T-helper 1 cell (primary cell): ENCODE measurements at places on chromosomes 2 and 18.

GRCh38 chr18:2903006-2903405 is 56.2 kb downstream of the EMILIN2 start:
- DNase-seq, result no peak

DNA sequence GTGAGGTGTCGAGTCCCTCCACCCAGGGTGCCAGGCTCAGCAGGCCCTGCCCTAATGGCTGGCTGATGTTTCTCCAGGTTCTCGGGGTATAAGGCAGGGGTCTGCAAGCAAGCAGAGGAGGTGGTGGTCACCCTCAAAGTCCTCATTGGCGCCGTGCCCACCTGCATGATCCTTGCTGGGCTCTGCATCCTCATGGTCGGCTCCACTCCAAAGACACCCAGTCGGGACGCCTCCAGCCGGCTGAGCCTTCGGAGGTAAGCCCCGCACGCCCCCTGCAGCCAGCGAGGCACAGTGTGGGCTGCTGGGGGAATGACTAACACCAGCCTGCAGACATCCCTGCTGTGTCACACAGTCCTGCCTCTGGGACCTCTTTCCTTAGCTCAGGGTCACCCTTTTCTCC is 14.1 kb downstream of the MFSD2B start:
- no peak for DNase-seq

GRCh38 chr2:205115511-205115910 is 566.8 kb upstream of the NRP2 start:
- DNase-seq, result no peak

GRCh38 chr2:232388324-232388891 is 9.9 kb downstream of the ALPP start:
- no peak for DNase-seq

DNA sequence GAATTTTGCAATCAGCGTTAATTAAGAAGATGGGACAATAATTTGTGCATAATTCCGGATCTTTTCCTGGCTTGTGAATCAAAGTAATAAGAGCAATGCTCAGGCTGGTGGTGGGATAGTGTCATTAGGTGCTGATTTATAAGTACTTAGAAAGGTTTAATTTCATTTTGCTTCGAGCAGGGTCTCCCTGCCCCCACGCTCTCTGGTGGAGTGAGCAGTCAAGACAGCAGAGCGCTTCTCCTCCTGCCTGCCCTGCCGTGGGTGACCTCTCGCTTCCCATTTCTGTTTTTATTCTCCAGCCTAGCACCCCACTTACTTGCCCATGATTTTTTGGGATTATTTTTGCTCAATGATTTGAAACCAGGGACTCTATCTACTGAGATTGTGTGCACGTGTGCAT is 7.1 kb downstream of the ASB18 start:
- no peak for DNase-seq

- no peak for DNase-seq
These were observed 69.8 kb upstream of the FHL2 start for GRCh38 chr2:105468582-105469042.

DNA sequence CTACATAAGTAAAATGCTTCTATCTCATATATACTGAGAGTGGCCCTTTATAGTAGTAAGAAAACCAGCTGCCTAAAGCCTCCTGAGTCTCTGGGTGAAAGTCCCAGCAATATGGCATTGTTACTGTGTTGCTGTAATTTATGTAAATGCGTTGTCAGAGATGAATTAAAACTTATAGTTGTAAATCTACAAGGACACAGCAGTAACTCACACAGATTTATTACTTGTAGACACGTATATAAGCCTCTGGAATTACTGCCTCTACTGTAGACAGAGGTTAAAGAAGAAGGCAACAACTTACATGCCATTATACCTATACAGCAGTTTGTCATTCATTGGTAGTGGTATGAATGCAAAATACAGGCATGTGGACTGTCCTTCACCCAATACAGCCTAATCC is 169.1 kb upstream of the BOD1L2 start:
- no peak for DNase-seq

- no peak for DNase-seq
These were observed 300.0 kb downstream of the GBX2 start for GRCh38 chr2:235868224-235868623.

GRCh38 chr2:71856773-71857525 is 290.7 kb downstream of the CYP26B1 start:
- DNase-seq, result no peak

DNA sequence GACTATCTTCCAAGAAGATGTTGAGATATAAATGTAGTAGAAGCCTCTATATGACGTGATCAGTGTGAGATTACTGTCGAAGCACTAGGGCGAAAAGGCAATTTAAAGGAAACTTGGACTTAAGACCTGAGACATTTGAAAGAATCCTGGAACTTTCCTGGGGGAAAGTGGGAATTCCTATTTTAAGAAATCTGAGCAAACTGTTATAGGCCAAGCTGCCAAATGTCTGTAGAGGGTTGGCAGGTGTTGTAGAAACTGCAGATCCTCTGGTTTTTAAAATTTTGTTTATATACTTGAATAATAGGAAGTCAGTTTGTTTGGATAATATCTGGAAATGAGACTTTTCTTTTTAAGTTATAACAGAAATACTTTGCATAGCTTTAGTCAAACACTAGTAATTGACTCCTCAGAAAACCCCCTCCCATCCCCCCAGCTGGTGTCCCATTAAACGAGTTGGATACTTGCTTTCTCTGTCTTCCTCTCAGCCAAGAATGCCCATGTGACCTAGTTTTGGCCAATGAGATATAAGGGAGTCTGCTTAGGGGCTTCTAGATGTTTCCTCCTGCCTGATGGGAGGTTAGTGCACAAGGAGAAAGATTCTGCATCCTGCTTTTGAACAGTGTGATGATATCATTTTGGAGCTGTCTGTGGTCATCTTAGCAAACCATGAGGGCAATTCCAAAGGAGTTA is 61.2 kb downstream of the MOGAT1 start:
- DNase-seq, result no peak

DNA sequence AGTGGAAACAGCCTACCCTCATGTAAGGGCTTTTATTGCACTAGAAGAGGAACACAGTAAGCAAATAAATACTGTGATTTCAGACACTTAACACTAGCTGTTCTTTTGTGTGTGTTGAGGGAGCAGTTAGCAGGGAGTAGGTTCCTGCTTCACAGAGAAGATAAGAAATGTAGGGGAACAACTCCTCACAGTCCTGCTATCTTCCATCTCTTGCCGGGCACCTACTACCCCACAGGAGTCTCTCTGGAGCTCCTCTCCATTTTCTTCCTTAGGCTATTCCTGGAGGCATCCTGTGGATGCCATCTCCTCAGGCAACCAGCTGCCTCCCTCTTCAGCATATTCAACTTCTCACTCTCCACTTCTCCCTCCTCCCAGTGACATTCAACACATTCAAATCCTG is 145.0 kb downstream of the SRBD1 start:
- DNase-seq, result no peak

DNA sequence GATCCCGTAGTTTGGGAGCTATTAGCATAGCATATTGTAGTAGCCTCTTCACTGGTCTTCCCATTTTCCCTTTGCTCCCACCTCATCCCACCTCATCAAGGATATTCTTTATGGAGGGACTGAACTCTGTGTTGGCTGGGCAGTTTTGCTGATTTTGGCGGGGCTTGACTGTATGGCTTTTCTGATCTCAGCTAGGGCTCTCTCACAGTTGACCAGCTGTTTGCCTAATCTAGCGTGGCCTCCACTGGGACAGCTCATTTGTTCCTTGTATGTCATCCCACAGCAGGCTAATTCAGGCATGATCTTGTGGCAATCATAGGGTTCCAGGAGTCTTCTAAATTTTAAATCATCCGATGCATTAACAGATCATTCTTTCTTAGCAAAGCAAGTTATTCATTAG is 30.2 kb upstream of the MTX2 start:
- no peak for DNase-seq

- DNase-seq, result no peak
These were observed 146.0 kb upstream of the CYP26B1 start for GRCh38 chr2:72293620-72294019.

GRCh38 chr18:41378598-41378997 is 576.4 kb upstream of the PIK3C3 start:
- no peak for DNase-seq

- no peak for DNase-seq
These were observed 2.0 kb downstream of the GALNT3 start for GRCh38 chr2:165792104-165792454.
